Substantia nigra (tissue), 51 donors: ENCODE measurements at places on chromosomes 2 and 18.

GRCh38 chr2:238720232-238720672 is 127.6 kb upstream of the TWIST2 start:
- DNase-seq: no peak

GRCh38 chr2:138494265-138494966 is 7.2 kb upstream of the SPOPL start:
- DNase-seq: no peak

DNA sequence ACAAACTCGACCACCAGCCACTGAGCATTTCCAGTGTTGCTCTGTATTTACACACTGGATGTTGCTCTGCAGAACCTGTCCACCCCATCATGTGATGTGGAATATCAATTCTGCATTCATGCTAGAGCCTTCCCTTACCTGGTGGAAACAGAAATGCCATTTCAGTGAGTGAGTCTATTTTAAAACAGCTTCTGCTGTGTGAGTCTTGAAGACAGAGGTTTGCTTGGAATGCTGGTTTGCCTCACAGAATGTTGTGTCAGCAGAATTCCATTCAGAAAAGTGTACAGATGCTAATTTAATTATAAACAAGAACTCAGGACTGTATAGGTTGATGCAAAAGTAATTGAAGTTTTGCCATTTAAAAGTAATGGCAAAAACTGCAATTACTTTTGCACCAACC is 118.3 kb downstream of the MAP3K20 start:
- no peak for DNase-seq

DNA sequence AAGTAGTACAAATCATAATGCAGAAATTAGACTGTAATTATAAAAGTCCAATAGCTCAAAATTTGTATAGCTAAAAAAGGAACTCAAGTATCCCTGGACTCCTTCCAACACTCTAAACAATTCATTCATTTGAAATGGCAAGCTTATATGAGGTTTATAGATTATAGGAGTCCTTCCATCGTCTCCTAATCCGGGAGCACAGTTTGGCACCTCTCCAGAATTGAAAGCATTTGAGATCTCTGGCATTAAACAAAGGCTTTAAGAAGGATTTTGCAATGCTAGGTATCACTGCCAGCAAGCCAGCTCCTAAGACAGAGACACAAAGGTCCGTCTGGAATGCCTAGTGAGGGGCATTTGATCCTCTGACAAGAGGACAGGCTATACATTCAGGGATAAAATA is 90.9 kb downstream of the ACVR1 start:
- DNase-seq: no peak

GRCh38 chr2:24040511-24040910 is 6.7 kb downstream of the WDCP start:
- no peak for DNase-seq

DNA sequence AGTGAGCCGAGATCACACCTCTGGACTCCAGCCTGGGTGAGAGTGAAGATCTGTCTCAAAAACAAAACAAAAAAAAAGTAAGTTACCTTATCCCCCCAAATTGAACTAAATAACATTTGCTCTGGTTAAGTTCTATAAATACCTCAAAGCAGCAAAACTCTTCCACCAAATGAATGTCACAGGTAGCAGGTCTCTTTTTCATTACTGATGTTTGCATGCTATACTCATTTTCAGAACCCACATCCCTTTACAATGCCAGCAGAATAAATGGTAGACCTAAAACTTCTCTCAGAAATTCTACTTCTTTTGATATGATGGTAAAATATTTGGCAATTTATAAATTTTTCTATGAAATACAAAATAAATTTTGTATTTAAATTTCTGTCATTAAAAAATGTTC is 22.3 kb downstream of the INO80D start:
- DNase-seq: no peak

DNA sequence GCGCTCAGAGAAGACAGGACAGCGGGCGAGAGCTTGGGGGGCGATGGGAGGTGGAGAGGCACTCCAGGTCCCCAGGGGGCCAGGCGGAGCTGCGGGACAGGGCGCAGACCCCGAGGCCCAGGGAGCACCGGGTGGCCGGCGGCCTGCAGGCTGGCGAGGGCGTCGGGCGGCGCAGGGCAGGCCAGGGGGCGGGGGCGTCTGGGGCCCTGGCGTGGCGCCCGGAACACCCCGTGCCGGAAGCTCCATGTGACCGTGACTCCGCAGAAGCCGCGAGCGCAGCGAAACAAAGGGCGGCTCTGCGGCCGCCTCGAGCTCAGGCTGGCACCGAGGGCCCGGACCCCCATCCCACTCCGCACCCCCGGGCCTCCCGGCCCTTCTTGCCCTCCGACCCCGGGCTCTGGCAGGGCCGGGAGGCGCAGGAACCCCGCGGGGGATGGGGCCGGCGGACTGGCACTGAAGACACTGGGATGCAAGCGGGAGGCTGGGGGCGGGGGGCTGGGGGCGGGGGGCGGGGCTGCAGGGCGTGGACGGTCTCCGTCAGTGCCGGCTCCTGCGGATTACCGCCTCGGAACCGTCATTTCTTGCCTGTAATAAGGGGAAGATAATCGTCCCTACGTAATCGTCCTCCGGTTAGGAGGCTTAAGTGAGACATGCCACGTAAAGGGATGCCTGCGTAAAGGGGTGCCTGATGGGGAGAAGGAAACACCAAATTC is 19.1 kb downstream of the SH2D6 start:
- DNase-seq: peak; percentile 88

DNA sequence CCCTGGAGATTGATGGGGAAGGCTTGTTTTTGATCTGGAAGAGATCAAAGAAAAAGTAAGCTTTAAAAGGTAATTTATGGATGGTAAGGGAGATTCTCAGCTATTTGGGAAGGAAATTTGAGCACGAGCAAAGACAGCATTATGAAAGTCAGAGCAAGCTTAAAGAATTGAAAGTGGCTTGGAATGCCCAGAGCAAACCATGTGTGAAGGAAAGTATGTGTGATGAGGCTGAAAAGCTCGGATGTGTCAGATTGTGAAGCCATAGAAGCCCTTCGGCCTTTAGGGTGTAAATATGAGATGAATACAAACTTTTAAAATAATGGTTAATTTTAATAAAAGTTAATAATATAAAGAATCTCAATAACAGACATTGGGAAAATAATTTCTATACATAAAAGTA is 377.4 kb upstream of the DSEL start:
- DNase-seq: no peak

GRCh38 chr2:174247474-174248186 is 702 bp downstream of the OLA1 start:
- no peak for DNase-seq

DNA sequence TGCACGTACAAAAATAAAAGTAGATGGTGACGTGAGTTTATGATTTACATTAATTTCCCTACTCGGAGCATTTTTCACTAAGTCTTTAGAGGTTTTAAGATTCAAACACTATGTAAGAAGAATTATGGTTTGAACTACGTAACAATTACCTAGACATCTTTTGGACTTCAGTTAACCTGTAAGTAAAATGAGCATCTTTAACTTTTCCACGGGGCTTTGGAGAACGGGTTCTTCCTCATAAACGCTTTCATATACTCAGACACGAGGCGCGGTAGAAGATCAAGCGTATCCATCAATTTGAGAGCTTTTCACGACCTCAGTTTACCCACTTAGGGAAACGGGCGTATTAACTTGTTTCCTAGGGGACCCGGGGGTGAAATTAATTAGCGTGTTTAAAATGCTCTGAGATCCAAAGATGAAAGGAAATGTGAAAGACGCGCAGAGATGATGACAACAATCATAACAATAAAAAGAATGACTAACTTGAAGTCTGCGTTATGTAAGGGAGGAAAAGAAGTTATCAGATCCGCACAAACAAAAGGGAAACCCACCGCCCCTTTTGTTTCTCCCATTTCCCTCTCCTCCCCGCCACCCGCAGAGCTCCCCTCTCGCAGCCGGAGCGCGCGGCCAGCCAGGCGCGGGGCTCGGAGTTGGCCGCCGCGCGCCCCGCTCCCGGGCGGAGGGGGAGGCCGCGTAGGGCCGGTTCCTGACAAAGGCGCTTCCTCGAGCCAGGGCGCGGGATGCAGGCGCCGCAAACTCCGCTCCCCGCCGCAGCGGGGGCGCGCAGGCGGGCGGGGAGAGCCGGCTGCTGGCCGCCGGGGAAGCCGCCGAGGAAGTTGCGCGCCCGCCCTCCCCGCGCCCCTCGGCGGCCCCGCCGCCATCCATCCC is 807 bp downstream of the PELI1 start:
- DNase-seq: peak; percentile 52

- no peak for DNase-seq
Measured at GRCh38 chr2:72780477-72780876, 45.4 kb downstream of the EXOC6B start.

DNA sequence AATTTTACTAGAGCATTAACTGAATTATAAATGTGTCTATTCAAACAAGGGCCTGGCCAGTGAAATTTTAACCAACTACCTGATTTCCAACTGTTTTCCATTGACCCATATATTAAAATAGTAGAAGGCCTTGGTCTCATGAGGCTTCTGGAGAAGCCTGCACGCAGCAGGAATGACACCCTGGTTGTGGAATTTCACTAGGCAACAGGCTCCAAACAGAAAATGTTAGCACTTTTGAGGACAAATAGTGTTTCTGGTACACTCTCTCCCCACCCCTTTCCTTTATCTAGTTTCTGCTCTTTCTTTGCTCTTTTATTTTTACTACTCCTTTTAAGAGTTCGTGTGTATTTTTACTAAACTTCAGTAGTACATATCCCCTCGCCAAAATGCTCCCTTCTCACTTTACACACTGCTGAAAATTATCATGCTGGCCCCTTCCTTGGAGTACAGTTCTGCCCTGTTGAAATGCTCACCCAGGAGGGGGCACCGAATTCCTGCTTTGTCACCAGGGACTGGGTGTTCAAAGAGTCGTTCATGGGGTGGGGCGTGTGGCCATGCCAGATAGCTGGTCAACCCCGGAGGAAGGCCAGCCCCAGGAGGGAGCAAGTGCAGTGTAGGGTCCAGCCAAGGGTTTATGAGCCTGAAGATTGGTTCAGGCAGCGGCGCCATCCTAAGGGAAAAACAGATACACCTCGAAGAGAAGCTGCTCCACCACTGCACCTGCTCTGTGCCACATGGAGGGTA is 22.1 kb upstream of the COL6A3 start:
- no peak for DNase-seq

- peak; percentile 25 for DNase-seq
Measured at GRCh38 chr18:78169174-78169864, 810.3 kb upstream of the SALL3 start.

- no peak for DNase-seq
Measured at GRCh38 chr18:33181016-33181415, 259.5 kb downstream of the CCDC178 start.

GRCh38 chr2:229575569-229576315 is 138.6 kb downstream of the DNER start:
- no peak for DNase-seq

- DNase-seq: no peak
Measured at GRCh38 chr2:219205165-219205538, 1.4 kb upstream of the ZFAND2B start.

GRCh38 chr2:177052471-177052870 is 160.1 kb upstream of the HNRNPA3 start:
- no peak for DNase-seq

DNA sequence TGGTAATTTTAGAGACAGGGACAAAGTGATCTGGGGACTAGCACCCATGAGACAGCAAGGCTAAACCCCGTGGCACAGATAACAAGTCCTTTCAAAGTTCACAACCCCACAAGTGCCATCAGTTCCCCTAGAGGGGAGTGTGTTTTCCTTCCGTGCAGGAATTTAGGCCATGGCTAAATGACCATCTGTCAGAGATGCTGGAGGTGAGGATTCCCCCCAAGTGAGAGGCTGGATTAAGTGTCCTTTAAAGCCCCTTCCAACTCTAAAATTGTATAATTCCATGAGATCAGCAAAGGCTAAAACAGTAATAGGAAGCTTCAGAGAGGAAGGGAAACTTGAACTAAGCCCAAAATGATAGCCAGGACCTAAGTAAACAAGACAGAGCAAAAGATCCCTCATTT is 8.7 kb downstream of the FEZ2 start:
- no peak for DNase-seq

GRCh38 chr2:216695401-216695821 is at the start of gene IGFBP5:
Gene IGFBP5 (minus strand): TSS chr2:216695549. CDS start chr2:216694775, 774 bp downstream.
- DNase-seq: peak; percentile 66

- DNase-seq: no peak
Measured at GRCh38 chr2:177474998-177475397, 82.4 kb downstream of the AGPS start.

DNA sequence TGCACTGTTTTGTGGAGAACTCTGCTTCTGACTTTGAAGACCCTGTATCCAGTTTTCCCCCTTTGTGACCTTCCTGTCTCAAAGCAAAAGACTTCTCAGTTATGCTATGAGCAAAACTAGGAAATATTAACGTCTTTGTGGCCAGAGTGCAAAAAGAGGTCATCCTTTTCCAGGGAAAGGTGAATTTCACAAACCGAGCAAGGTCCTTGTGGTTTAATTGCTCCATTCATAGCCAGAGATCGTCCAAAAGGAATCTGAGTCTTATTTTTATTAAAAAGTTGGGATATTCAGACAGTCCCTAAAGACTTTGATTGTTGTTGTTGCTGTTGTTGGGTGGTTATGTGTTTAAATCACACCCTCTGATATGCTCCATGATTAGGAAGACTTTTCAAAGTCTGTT is 77.4 kb downstream of the NAB1 start:
- no peak for DNase-seq

- DNase-seq: no peak
Measured at GRCh38 chr18:47531717-47532116, 280.3 kb upstream of the SKOR2 start.

- no peak for DNase-seq
Measured at GRCh38 chr18:33584548-33585430, 6.8 kb downstream of the ASXL3 start.

GRCh38 chr18:46169464-46169941 is 65.3 kb downstream of the HAUS1 start:
- no peak for DNase-seq

DNA sequence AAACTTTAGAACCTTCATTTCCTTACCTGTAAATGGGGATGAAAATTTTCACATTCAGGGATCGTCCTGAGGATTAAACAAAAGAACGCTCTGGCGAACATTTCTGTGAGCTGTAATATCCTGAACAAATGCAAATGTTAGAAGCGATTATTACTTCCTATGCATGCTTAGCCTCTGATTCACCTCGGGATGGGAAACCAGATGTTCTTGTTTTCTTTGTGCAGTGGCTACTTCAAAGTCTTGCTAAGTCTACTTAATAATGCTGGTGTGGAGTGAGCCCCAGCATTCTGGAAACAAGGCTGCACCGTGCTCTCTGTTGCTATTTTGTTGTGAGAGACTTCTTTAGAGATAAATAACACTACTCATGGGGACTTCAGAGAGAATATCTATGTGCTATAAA is 119.1 kb upstream of the PELI1 start:
- no peak for DNase-seq

DNA sequence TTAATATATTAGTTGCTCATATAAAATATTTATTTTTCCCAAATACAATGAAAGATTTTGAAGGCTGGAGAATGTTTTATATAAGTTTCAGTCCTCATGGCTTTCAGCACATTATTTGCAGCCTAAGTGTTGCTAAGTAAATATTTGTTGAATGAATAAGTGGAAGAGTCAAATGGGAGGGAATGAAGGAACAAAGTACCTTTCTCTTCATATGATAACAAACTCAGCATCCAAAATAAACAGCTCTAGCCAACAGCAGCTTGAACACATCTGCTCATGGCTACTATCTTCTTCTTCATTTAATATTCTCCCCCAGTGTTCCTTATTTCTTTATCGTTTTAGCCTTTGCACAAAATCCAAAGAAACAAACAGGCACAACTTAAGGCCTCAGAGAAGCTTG is 385.2 kb upstream of the PIK3C3 start:
- DNase-seq: no peak

GRCh38 chr18:3541549-3542386 is 91.8 kb downstream of the TGIF1 start:
- no peak for DNase-seq

GRCh38 chr2:71358931-71359671 is 27.5 kb downstream of the ZNF638 start:
- DNase-seq: no peak
